ENCODE measurements at places on chromosomes 12 and 14. TPM values are rescaled to one million over a fixed set of nuclear protein-coding genes. Genes with fewer than 3 reads are reported as not detected.

- no peak for DNase-seq
These were observed 414.8 kb downstream of the SLC6A15 start for GRCh38 chr12:84497819-84498218.

- DNase-seq = no peak
These were observed 351.2 kb downstream of the KCNH5 start for GRCh38 chr14:62694075-62694474.

GRCh38 chr14:75427482-75428229, at the start of gene JDP2:
Gene JDP2, plus strand, starts transcription at chr14:75428022. Its CDS starts 9,899 bp downstream, at chr14:75437921.
- DNase-seq = peak; percentile 78

The OR4N2 gene
- total RNA-seq = not detected

DNA sequence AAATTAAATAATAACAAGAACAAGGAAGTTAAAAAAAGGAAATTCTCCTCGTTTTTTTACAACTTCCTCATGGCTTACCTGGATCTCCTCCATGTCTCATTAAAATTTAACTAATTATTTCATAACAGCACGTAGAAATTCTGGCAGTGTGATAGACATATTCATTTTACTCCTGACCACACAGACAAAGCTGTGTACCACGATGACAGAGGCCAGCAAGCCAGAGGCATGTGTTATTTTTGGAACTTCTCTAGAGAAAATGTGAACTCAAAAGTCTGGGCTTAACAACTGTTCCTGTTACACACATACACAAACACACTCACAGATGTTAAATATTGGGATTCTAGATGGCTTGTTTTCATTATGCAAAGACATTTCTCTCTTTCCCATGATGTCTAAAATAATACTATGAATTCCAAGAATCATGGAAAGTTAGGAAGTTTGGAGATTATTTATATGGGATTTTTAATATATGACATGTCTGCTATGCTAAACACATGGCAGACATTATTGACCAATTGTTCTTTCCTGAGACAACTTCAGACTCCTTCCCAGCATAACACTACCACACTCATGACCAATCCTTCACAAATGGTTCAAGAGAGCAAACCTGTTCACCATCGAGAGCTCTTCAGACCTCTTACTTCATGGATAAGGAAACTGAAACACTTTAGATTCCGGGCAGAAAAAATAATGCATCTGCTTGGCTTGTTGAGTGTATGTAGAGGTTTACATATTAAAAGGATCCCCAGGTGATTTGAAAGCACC, 158.7 kb downstream of the DACT1 start:
- no peak for DNase-seq

The STXBP6 gene
- total RNA-seq = 2.6 TPM

GRCh38 chr12:31288381-31288780, 37.6 kb downstream of the SINHCAF start:
- no peak for DNase-seq

The OTOGL gene
- total RNA-seq = 0.11 TPM

The TSPAN19 gene
- not detected for total RNA-seq

Data from H9 (cell line).